AG10803 (cell line): ENCODE measurements at places on chromosomes 1 and 21.

GRCh38 chr1:230549625-230550024 lies 92.7 kb upstream of the COG2 start:
- no peak for DNase-seq

DNA sequence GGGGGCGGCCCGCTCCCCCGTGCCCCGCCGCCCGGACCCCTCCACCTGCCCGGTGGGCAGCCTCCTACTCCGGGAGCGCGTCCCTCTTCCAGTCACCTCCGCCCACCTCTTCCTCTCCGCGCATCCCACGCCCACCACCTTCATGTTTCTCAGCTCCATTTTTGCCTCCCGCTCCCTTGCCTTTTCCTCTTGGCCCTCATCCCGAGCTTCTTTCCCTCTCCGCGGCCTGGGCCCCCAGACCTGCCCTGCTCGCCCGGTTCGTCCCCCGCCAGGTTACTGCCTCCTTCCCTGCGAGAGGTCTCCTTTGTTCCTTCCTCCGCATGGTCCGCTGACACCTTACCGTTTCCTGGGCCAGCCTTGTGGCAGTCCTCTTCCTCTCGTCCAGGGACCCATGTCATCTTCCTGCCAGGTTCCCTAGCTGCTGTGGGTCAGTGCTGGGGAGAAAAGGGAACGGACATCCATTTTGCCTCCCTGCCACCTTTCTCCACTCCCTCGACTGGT lies 563 bp downstream of the QSOX1 start:
- DNase-seq: no peak

DNA sequence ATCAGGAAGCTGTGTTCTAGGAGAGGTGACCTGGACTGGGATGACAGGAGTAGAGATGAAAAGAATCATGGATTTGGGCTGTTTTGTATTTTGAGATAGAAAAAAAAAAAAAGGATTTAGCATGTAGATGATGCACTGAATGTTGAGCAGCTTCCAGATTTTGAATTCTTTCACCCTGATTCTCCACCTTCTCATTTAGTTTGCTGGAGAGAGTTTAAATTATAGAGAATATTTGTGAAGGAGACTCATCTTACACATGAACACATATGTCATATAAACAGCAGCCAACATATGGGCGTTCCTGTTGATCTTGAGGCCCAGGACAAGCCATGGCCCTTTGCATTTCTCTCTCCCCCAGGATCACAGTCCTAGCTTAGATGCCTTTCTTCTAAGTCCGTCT lies 7.4 kb downstream of the RPTN start:
- DNase-seq: peak; percentile 23

GRCh38 chr1:183276386-183277080 lies 90.5 kb downstream of the LAMC2 start:
- DNase-seq: no peak

DNA sequence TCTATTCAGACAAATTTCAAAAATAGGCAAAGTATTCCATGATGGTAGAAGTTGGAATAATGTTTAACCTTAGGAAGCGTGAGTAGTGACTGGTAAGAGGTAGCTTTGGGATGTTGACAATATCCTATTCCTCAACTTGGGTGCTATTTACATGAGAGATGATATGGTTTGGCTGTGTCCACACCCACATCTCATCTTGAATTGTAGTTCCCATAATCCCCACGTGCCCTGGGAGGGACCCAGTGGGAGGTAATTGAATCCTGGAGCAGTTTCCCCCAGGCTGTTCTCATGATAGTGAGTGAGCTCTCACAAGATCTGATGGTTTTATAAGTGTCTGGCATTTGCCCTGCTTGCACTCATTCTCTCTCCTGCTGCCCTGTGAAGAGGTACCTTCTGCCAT lies 67.3 kb downstream of the PLPPR4 start:
- no peak for DNase-seq

- peak; percentile 40 for DNase-seq
These were observed 62.6 kb upstream of the CD1D start for GRCh38 chr1:158117854-158118704.

DNA sequence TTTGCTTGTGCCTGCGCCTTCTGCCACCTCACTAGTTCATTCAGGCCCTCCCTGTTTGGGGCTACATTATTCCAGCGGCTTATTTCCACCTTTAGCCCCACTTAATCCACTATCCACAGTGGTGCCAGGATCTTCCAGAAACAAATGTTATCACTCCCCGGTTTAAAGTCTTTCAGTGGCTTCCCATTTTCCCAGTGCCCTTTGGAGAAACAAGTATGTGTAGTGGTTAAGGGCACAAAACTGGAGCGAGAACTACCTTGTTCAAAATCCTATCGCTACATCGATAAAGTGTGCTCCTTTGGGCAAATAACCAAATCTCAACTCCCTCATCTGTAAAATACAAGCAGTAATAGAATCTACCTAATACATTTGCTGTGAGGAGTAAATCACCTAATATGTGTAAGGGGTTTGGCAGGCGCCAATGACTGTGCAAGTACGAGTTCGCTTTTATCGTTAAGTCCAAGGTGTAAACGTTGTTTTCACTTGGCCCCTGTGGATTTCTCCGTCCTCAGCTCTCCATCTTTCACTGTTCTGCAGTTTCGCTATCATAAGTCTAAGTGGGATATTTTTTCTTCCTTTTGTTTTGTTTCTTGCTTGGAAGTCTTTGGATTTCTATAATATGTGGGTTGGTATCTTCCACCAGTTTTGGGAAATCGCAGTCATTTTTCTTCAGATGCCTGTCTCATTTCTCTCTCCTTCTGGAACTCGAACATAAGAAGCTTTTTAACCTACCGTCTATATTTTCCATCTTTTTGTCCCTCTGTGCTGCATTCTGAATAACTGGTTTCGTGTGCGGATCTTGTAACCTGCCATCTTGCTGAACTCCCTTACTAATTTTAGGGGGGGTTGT lies 844 bp upstream of the MEAF6 start:
- no peak for DNase-seq

GRCh38 chr1:199404191-199404590 lies 623.3 kb upstream of the NR5A2 start:
- DNase-seq: peak; percentile 74

GRCh38 chr1:79595931-79596330 lies 589.4 kb upstream of the ADGRL4 start:
- no peak for DNase-seq

DNA sequence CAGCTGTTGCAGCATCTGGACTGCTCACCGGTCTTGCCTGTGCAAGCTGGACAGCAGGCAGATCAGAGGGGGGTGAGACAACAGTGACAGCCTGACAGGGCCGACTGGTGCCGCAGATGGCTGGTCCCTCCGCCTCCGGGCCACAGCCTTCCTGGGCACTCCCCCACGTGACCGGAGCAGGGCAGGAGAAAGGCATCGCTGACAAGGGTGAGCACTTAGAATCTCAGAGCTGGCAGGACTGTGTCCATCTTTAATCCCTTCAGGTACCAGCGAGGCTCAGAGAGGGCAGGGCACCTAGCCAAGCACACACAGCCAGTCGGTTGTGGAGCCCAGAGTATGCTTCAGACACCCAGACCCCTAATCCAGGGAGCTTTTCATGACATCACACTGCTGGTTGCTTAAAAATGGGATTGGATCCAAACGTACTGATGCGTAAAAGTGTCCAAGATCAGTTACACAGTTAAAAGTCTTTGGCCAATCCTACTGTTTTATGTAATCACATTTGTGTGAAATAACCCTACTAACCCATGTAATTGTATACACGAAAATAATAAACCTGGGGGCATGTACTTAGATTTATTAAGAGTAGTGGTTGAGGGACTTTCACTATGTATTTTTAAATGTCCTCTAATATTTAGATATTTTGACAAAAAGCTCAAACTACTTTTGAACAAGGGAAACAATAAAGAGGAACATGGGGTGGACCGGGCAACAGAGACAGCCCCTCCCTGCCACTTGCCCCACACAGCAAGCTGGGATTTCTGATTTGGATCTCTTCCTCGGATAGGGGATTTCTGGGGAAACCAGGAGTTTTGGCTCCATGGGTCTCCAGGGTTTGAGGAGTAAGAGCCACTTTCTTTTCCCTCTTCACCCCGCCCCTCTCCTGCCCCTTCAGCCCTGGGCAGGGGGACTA lies 758 bp upstream of the CNTN2 start:
- no peak for DNase-seq

- no peak for DNase-seq
These were observed 122.5 kb upstream of the CACYBP start for GRCh38 chr1:174877208-174877673.

DNA sequence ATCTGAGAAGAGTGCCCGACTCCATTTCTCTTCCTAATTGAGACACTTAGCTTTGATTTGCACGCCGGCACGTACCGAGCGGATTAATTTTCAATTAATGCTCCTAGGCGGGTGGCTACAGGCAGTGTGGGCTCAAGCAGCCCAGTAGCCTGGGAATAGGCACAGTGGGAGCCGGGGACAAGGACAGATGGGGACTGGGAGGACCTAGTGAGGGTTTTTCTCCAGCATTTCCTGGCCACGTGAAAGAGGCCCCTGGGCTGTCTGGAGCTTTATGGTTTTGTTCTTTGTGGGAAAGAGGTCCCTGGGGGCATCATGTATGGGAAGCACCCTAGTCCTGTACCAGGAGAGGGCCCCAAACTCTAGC lies 78.6 kb upstream of the CSF3R start:
- DNase-seq: no peak

- peak; percentile 17 for DNase-seq
These were observed 64.1 kb upstream of the RNPC3 start for GRCh38 chr1:103461161-103462105.

DNA sequence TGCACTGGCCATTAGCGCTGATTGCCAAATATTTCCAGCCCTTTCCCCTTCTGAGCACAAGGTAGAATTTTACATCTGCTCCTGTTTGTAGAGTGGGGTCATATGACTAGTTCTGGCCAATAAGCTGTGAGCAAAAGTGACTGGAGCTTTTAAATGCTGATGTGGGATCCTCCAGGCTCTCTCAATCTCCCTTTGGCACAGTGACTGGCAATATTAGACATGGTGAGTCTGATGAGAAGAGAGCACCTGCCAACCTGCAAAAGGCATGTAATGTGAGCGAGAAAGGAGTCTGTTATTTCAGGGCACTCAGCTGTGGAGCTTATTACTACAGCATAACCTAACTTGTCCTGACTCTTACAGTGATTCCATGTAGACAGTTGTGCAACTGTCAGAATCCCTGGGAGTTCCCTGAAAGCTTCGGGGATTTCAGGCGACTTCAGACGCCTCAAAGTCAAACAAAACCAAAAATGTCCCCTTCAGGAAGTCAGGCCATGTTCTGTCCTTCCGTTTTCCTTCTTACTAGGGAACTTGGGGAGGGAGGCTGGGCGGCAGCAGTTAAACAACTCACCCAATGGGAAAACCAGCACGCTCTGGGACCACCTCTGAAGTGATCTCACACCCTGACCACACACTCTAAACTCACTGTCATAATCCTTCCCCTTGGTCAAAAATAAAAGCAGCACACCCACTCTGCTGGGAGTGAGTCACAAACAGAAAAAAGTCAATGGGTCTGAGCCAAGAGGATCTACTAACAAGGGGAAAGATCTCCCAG lies 3.6 kb upstream of the RASSF5 start:
- DNase-seq: peak; percentile 94

- no peak for DNase-seq
These were observed 42.0 kb upstream of the FOXO6 start for GRCh38 chr1:41319106-41319755.

DNA sequence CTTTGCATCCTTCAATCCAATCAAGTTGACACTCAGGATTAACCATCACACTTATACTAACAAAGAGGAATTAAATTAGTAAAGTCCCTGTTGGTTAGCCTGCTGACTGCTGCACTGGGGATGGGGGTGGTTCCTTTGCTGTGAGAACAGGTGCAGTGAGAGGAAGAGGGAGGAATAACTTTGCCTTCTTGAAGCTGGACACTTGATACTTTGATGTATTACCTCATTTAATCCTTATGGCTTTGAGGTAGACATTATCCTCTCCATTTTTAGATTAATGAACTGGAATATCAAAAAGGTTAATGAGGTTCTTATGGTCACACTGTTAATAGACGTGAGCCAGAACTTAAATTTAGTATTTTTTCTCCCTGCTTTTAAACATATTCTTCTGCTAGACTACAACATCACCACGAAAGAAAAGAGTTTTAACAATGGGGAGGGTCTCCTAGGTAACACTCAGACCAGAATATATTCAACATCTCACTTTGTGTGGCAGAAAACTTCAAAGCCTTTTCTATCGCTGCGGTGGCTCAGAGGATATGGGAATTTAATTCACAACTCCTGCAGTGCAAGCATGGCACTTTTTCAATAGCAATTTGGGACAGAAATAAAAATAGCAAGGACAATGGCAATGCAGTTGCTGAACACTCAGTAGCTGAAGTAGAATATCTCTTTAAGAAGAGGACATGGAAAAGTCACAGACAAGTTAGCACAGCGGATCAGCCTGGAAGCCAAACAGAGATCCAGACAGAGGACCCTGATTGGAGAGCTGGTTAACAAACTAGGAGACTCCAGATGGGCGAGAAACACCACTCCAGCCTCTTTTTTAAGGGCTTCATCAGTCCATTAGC lies 68.8 kb upstream of the DNAH14 start:
- DNase-seq: no peak

DNA sequence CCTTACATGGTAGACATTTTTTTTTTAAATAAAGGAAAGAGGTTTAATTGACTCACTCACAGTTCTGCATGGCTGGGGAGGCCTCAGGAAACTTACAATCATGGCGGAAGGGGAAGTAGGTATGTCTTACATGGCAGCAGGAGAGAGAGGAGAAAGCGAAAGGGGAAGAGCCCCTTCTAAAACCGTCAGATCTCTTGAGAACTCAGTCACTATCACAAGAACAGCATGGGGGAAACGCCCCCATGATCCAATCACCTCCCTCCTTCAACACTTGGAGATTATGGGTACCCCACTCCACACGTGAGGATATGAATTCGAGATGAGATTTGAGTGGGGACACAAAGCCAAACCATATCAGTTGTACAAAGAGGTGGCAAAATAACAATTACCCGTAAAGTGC lies 301.7 kb downstream of the GRIK1 start:
- no peak for DNase-seq

- no peak for DNase-seq
These were observed 399.1 kb upstream of the ADAMTS5 start for GRCh38 chr21:27366036-27366435.

GRCh38 chr1:114108751-114109255 lies 44.9 kb downstream of the SYT6 start:
- no peak for DNase-seq

DNA sequence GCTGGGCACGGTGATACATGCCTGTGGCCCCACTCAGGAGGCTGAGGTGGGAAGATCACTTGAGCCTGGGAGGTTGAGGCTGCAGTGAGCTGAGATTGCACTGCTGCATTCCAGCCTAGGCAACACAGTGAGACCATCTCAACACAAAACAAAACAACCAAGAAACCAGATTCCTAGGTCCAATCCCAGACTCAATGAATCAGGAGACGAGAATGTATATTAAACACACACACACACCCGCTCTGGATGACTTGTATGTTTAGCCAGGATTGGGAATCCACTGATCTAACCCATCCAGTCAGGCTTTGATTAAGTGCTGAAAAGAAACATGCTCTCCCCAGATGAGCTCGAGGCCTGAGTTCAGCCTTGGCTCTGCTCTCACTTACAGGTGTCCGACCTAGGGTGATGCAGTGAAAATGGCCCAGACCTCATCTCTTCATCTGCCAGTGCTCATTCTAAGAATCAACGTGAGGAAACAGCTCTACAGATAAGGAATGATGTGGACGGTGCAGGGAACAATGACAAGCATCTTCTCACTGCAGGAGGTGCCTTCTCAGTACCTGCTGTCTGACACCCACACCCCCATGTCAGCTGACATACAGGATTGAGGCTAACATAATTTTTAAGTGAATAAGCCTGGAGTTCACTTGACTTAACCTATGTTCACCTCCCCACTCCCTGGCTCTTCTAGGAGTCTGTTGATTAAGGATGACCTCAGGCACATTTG lies 15.3 kb upstream of the SRSF4 start:
- DNase-seq: peak; percentile 95

GRCh38 chr1:88117597-88117996 lies 566.5 kb upstream of the PKN2 start:
- DNase-seq: no peak

GRCh38 chr1:94118013-94118412 lies 2.9 kb downstream of the ABCA4 start:
- no peak for DNase-seq
